ENCODE measurements at places on chromosomes 3 and 15.

- DNase-seq: no peak
Observed at GRCh38 chr3:177778633-177779032, 581.4 kb upstream of the TBL1XR1 start.

DNA sequence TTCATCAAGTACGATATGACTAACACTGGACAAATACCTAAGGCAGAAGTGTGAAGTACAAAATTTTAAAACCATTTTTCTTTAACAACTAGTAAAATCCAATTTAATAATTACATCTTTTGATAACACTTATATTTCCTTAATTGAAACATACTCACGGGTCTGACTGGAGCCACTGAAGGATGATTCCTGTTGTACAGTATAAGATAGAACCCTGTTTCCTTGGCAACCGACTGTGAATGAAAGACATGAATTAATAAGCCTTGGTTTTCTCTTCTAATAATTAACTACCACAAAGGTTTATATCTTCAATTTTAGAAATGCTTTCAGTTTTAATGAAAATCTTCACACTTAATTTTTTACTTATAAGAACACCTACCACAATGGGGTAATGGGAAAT is 19.4 kb downstream of the DHX36 start:
- DNase-seq: no peak

- DNase-seq: peak; percentile 28
Observed at GRCh38 chr3:39106281-39106811, 1.1 kb downstream of the GORASP1 start.

GRCh38 chr3:71269906-71270305 is 313.6 kb downstream of the FOXP1 start:
- DNase-seq: no peak

- DNase-seq: no peak
Observed at GRCh38 chr3:29370476-29371420, 89.9 kb downstream of the RBMS3 start.

DNA sequence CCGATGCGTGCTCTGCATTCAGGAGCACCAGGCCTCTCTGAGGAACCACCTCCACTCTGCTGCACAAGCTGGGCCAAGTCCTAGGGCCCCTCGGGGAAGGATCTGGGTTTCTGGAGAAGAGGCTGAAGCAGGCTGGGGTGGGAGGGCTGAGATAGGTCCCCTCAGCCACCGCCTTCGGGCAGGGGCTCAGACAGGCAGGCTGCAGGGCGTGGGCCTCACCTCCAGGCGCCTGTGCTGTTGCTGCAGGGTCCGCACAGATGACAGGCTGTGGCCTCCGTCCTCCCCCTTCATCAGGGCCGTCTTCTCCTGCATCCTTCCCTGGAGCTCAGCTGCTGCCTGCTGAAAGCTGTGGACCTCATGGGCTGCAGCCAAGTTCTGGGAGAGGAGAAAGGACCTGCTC is 15.2 kb downstream of the PLA2G4B start:
- DNase-seq: no peak

GRCh38 chr15:78533331-78533730 is 6.9 kb upstream of the PSMA4 start:
- DNase-seq: no peak

DNA sequence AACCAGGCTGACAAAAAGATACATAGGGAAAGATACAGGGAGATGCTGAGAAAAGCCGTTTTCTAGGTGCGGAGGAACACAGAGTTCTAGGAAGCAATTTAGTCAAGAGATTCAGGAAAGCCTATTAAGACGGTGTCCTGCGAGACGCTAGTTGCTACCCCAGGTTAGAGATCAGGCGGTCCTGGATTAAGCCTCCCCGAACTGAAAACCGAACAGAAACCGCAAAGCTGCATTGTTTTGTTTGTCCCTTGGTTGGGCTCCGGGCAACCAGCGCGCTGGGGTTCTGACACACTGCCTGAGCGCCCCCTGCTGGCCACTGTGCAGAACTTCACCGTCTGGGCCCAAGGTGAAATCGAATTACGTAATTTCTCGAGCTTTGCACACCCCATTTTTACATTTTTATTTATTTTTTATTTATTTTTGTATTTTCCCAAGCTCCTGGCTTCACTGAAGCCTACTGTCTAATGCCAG is 37.3 kb upstream of the NDUFB4 start:
- DNase-seq: peak; percentile 93

- no peak for DNase-seq
Observed at GRCh38 chr15:41336549-41336948, 3.9 kb downstream of the NUSAP1 start.

DNA sequence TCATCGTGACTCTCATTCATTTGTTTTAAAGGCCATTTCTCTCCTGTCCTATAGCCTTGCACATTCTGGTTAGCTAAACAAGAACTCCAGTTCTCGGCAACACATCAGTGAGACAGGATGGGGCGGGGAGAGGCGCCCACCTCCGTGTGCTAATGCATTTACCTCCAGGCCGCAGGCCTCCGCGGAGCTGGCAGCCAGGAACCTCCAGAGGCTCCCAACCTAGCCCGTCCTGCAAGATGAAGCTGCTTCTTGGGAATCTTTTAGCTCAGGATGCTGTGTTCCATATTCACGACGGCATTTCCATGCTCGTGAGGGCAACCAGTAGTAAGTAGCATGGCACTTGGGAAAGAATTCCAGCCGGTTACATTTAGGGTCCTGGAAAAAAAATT is 47.9 kb downstream of the RGMA start:
- DNase-seq: peak; percentile 43

DNA sequence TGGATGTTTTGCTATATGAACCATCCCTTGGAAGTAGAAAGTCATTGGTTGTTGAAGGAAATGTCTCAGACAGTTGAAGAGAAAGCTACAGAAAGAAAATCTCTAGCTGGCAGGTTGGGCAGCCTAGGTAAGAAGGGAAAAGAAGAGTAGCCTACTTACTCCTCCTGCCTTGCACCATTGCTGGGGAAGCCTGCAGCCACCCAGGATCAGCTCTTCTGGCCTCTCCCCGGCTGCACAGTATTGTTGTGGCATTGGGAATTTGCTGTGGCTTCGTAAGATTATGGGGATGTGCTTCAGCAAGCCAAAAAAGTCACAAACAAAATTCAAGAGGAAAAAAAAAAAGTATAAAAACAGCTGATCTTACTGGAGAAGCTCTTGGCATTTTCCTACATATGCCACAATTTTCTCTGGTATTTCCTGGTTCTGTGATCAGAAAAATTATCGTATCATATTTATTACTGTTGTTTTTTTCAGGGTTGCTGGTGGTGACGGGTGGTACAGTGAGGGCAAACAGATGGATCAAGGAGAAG is 154.2 kb downstream of the TIGIT start:
- no peak for DNase-seq

GRCh38 chr3:45442679-45443253 is 54.4 kb downstream of the LARS2 start:
- DNase-seq: no peak

GRCh38 chr3:190505381-190506003 is 8.4 kb upstream of the IL1RAP start:
- no peak for DNase-seq

DNA sequence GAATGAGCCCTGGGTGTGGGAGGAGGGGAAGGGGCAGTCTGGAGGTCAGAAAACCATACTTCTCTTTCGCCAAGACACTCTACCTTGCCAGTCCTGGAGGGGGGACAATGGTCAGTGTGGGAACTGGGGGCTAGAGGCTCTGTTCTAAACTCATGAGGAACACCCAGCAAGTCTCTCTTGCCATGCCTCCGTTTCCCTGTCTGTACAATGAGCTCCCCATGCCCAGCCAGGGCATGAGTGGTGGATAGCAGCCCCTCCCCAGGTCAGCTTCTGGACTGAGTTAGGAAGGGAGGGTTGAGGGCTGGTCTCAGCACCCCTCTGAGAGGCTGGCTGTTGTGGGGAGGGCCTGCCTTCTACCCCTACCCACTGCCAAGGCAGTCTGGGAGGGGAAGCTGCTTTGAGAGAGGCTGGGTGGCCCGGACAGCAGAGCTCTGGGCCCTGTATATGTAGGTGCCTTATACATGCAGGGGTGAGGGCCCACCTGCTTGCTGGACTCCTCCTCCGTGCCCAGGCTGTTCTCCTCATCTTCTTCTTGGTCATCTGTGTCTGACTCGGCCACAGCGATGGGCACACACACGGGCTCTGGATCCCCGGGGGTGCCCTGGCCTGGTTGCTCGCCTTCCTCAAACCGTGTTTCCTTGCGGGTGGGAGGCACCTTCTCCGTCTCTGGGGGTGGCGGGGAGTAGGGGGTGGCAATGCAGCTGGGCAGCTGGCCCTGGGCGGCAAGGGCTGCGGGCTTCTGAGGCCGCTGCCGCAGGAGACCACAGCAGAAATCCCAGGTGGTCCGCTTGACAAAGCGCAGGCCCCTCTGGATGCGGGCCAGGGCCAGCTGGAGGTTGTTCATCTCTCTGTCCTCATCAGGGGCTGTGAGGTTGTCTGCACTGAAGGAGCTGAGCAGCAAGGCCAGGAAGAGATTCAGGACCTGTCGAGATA is 68.8 kb downstream of the SCN5A start:
- DNase-seq: no peak

- no peak for DNase-seq
Observed at GRCh38 chr15:60343221-60343970, 54.4 kb downstream of the ANXA2 start.

GRCh38 chr3:11548721-11549131 is 95.0 kb downstream of the VGLL4 start:
- DNase-seq: no peak

- DNase-seq: no peak
Observed at GRCh38 chr15:91862891-91863504, 9.5 kb downstream of the SLCO3A1 start.

DNA sequence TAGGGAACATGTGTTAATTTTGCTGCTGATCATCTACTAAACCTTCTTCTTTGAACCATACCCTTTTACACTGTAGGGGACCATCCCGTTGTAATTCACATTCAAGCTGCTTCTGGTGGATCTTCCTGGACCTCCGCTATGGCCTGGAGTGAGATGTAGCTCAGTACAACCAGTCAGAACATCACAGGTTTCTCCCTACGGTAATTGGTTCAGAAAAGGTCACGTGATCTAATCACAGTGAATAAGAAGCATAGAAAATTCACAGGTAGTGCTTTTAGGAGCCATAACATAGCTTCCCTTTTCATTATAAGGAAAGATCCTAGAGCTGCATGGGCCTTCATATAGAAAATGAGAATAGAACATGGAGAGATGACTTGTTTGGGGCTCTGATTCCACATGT is 320.8 kb upstream of the PDZRN3 start:
- DNase-seq: no peak

DNA sequence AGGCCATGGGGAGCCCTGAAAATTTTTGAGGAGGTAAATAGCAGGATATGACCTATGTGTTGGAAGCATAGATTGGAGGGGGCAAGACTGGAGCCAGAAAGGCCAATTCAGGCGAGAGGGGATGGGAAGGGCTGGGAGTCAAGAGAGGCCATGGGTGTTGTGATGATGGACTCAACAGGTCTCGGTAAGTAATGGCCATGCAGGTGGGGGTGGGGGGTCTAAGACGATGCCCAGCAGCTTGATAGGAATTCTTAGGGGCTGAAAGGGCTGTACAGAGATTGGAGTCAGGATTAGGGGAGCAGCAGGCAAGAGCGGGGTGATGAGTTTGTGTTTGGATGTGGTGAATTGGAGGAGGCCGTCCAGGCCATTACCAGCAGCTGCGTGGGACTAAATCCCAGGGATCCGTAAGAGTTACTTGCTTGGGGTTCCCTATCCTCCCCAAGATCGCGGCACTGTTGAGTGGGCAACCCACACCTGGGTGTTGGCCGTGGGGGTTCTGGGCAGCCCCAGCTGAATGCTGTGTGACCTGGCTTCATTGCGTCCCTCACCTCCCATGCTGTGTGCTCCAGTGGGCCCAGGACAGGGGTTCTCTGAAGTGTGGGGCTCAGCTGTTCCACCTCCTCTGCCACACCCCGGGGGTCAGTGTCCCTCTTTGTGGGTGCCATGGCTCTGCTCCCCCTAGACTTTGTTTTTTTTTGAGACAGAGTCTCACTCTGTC is 41.8 kb upstream of the CHRNB4 start:
- DNase-seq: no peak

- peak; percentile 76 for DNase-seq
Observed at GRCh38 chr3:182740710-182741109, 52.6 kb upstream of the ATP11B start.

GRCh38 chr3:119145500-119146167 is at the start of gene TEX55:
TSS of gene TEX55 (plus strand) at chr3:119146165. CDS start at chr3:119146190, 25 bp downstream.
- DNase-seq: peak; percentile 50

- no peak for DNase-seq
Observed at GRCh38 chr3:69389520-69390248, 3.8 kb upstream of the FRMD4B start.

DNA sequence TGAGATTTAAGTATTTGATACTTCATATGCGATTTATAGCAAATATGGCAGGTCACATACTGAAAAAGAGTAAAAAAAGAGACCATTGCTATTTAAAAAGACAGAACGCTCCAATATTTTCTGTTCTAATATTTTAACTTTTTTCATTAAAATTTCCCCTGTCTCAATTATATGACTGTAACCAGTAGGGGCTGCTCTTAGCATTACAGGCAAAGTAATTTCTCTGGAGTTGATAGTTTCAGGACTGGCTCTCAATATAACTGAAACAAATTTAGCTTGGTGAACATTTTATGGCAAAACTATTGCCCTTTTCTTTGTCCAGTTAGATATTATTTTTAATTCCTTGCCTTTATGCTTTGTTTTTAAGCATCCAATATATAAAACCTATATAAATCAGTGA is 286.3 kb upstream of the ROBO2 start:
- no peak for DNase-seq

DNA sequence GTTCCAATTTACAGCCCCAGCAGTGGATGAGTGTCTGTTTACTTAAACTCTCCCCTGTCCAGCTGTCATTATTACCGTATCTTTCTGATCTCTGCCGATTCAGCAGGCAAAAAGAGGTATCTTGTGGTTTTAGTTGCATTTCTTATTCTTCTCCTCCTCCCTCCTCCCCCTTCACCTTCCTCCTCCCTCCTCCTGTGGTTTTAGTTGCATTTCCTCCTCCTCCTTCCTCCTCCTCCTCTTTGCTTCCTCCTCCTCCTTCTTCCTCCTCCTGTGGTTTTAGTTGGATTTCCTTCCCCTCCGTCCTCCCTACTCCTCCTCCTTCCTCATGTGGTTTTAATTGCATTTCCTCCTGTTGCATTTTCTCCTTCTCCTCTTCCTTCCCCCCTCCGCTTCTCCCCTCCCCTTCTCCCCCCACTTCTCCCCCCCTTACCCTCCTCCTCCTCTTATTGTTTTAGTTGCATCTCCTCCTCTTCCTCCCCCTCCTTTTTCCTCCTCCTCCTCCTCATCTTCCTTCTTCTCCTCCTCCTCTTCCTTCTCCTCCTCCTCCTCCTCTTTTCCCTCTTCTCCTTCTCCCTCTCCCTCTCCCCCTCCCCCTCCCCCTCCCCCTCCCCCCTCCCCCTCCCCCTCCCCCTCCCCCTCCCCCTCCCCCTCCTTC is 25.3 kb upstream of the VPS33B start:
- no peak for DNase-seq

DNA sequence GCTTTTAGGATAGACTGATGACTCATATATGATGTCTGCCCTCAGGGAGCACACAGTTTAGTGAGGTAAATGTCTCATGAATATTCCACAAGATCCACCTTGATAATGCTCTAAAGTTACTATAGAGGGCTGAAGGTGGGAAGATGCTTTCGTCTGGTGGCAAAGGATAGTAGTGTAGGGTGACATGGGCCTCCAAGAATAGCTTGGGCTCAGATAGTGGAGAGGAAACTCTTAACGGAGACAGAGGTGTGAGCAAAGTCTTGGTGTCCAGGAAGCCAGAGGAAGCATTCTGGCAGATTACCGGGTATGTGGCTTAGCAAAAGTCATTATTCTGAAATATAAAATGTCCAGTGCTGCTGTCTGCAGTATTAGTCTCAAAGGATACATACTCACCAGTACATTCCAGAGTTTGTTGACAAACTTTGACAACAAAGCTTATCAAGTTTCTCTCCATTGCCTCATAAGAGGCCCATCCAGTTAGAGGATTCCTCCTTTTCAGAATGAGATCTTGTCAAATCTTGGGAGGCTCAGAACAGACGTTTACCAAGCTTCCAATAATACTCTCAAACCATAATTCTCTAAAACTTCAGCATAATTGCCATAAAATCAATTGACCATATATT is 316.7 kb downstream of the LPP start:
- DNase-seq: no peak
